ENCODE measurements at places on chromosomes 13 and 19.

DNA sequence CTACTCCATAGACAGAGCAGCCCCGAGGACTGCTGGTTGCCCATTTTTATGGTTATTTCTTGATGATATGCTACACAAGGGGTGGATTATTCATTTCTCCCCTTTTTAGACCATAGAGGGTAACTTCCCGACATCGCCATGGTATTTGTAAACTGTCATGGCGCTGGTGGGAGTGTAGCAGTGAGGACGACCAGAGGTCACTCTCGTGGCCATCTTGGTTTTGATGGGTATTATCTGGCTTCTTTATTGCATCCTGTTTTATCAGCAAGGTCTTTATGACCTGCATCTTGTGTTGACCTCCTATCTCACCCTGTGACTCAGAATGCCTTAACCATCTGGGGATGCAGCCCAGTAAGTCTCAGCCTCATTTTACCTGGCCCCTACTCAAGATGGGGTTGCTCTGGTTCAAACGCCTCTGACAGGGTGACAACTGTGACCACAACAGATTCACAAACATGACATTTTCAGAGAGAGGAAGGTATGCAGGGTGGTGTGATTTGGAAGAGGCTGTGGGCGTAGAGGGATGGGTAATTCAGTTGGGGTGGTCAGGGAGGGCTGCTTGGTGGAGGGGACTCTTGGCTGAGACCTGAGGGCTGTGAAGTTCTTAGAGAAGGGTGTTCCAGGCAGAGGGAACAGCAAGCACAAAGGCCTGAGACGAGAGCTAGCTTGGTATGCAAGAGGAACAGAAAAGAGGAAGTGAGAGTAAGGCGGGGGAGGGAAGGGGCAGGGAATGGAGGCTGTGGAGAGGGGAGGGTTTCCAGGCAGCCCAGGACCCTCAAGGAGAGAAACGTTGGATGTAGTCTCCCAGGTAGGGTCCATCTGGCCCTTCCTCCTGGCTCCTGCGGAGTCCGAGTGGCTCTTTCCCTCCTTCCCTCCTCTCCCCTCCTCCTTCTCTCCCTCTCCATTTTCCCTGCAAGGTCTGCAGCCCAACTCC, 23.5 kb downstream of the FAM187B start:
- DNase-seq: no peak

DNA sequence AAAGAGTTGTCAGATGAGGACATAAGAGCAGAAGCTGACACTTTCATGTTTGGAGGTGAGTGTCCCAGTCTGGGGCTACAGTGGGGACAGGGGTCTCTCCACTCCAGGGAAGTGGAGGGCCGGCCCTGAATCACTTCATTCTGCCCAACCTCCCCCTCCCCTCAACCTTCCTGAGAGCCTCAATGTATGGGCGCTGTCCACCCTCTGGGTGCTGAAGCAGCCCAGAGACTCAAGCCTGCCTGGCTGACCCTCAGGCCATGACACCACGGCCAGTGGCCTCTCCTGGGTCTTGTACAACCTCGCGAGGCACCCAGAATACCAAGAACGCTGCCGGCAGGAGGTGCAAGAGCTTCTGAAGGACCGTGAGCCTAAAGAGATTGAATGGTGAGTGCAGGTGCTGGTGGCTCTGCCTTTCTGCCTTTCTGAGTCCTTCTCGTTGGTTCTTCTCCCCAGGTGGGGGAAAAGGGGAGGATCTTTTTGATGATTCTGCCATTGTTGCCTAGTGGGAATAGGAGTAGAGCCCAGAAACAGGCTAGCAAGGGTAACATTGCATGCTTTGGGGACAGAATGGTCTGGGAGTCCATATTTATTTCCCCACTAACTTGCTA, 8.8 kb downstream of the CYP4F8 start:
- no peak for DNase-seq

- DNase-seq: no peak
Observed at GRCh38 chr19:4704317-4704673, 19.3 kb downstream of the DPP9 start.

GRCh38 chr13:104691767-104692467, 1625.7 kb upstream of the SLC10A2 start:
- no peak for DNase-seq

- no peak for DNase-seq
Observed at GRCh38 chr13:110285991-110286832, 20.7 kb downstream of the COL4A1 start.

GRCh38 chr19:18450021-18450930, 12.3 kb upstream of the ISYNA1 start:
- DNase-seq: no peak

DNA sequence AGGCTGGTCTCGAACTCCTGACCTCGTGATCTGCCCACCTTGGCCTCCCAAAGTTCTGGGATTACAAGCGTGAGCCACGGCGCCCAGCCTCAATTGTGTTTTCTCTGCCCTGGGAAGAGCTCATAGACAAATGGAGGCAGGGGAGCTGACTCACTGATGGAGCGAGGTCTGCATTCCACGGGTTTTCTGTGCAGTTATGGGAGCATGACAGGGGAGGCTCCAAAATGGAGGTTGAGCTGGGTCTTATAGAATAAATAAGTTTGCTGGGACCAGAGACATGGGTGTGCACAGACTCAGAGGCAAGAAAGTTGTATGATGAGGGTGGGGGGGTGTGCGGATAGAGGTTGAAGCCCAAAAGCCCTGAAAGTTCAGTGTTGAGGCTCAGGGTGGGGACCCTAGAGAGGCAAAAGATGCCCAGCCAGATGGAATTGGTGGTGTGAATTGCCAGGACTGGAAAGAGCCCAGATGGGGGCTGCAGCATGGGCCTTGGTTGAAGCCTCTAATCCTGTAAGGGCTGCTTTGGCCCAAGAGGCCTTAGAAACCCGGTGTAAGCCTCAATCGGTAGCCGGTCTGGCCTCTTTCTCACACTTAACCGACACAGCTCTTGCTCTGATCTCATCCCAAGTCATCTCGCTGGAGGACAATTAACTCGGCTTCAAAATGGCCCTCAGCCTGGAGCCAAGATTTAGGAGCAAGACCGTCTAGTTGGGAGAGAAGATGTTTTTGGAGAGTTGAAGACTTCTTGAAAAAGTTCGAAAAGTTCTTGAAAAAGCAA, 1.9 kb downstream of the TPM4 start:
- peak; percentile 74 for DNase-seq

DNA sequence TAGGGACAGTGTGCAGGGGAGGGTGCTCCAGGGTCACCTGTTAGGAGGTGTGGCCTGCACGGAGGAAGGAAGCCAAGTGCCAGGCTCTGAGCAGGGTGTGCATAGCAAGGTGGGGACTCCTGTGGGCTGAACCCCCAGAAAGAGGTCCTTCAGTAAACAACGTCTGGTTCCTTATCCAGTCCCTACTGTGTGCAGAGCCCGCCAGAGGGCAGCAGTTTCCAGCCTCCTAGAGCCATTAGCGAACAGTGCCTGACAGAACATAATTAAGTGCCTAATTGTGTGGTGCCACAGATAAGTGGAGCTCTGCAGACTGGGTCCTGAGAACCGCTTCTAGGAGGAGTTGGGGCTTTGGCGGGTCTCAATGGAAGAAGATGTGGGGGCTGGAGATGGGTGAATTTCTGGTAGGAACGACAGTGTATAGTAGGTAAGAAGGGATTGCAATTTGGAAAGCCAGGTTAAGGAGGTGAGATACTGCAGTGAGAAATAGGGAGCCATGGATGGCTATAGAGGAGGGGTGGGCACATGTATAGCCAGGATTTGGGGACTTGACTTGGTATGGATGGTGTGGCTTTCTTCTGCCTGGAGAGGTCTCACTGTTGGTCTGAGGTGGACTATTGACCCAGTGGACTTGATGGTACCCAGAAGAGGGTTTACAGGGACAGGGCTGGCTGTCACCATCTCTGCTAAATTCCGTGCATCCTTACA, 323.1 kb downstream of the ZNF536 start:
- no peak for DNase-seq

DNA sequence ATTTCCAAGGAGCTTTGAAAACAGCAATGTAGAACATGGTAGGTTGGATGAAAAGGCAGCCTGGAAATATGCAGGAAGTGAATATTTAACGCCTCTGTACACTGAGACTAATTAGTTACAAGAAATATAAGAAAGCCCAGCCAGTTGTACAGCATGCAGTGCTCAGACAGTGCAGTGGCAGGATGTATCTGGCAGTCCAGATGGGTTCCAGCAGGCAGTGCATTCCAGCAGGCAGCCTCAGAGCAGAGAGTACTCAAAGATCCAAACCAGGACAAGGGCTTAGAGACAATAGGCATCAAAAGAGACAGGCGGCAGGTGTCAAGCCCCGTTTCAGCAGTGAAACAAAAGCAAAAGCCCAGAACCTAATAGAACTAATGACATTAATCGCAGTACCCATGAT, 2776.3 kb downstream of the PCDH9 start:
- peak; percentile 8 for DNase-seq

GRCh38 chr19:51246164-51246552, 4.7 kb upstream of the SIGLECL1 start:
- DNase-seq: no peak

GRCh38 chr13:98181111-98181815, 4.2 kb upstream of the RNF113B start:
- DNase-seq: no peak

- no peak for DNase-seq
Observed at GRCh38 chr13:74129500-74130191, 4.6 kb downstream of the KLF12 start.

- DNase-seq: no peak
Observed at GRCh38 chr19:46737298-46737654, 8.6 kb upstream of the FKRP start.

DNA sequence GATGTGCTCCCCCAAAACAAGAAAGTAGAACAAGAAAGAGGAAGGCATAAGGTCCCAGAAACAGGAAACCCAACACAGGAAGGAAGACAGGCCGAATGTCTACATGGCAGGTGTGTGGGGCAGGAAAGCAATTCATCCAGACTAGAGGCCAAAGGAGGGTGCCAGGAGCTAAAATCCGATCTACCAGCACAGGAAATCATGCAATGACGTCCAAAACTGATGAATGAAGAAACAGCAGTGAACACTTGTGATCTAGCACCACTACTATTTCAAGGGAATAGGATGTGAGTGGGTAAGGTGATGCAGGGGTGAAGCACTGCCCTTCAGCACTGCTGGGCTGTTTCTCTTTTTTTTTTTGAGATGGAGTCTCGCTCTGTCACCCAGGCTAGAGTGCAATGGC, 59.1 kb downstream of the DOCK9 start:
- no peak for DNase-seq

DNA sequence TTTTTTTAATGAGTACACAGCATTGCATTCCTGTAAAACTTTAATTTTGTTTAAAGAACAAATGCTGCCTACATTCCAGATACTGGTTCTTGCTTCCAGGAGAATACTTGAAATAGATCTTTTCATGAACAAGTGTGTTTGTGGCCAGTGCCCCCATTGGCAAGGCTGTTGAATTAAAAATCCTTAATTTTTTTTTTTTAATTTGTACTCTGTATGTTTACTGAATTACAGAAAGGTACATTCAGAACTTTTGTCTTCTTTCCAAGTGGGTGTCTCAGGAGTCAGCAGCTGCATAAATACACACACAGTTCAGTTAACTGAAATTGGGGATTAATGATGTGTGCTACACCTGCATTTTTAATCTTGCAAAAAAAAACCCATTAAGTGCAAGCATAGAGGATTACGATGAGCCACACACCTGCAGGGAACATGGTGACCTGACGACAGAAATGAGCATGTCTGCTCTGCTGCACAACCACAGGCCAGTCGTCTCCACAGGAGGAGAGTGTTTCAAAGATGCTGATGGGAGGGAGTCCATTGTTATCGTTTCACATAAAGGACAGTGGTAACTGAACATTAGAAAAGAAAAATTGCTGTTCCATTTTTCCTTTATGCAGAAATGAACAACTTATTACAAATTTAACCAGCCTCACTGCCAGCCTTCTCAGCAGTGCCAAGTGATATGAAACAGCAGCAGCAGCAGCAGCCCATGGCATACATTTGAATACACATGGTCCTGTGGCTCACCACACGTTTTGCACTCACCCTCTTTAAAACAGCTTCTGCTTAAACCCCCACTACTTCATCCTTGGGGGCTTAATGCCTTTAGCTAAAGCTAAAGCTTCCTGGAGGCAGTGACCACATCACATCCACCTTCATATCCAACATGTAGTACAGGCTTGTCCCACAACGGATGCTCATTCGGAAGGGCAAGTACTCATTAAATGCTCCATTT, 72.3 kb upstream of the RFC3 start:
- DNase-seq: no peak

GRCh38 chr19:2774083-2774679, 8.9 kb downstream of the SGTA start:
- no peak for DNase-seq

DNA sequence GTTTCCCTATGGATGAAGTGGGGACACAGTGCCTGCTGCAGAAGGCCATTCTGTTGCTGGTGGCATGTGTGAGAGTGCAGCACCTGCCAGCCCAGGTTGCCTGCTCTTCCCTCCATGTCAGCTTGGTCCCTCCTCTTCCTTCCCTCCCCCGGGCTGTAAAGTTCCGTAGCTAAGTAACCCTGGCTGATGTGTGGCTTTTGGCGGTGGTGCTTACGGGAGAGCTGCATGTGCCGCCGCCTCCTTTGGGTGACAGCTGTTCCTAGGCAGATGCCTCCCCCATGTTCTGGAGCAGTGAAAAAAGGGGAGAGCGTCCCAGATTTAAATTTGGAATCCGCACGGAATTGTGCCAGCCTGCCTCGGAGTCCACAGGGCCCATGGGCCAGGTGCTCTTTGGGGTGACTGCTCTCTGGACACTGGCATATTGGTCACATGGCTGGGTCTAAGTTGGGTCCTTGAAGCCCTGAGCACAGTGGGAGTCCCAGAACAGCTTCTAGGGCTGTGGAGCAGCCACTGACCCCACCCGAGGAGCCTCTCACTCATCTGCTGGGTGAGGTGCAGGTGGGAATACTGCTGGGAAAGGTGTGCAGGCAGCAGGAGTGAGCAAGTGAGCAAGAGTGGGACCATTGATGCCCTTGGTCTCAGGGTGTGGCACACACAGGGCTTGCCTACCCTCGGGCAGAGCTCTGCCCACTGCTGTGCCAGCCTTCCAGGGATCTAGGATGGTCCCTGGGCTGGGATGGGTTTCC, 33.1 kb upstream of the ZNF536 start:
- no peak for DNase-seq

DNA sequence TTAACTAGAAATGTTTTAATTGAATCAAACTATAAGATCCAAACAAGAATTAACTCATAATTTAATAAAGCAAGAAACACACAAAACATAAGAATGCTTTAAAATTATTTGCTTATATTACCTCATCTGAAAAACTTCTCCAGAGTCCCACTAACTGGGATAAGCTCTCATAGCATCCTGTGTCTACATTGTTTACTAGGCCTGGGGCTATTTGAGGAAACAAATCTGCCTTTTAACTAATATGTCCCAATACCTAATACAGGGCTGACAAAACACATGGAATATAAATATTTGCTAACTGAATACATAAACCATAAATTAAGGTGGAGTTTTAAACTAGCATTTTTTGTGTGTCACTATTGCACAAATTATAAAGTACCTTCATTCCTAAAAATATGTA, 1399.8 kb upstream of the SLC10A2 start:
- DNase-seq: no peak
